ENCODE measurements at places on chromosomes 3 and 15.
A peak's percentile ranks its signal among the peaks of the same experiment; 100 is the strongest.

GRCh38 chr15:58269455-58270414 is 131.6 kb downstream of the AQP9 start:
- peak; percentile 28 for DNase-seq

GRCh38 chr15:74307827-74308811 is 59.3 kb downstream of the CYP11A1 start:
- no peak for DNase-seq

- no peak for DNase-seq
Observed at GRCh38 chr3:79765911-79766310, 1.9 kb downstream of the ROBO1 start.

- no peak for DNase-seq
Observed at GRCh38 chr3:51063053-51063452, 322.0 kb upstream of the MANF start.

DNA sequence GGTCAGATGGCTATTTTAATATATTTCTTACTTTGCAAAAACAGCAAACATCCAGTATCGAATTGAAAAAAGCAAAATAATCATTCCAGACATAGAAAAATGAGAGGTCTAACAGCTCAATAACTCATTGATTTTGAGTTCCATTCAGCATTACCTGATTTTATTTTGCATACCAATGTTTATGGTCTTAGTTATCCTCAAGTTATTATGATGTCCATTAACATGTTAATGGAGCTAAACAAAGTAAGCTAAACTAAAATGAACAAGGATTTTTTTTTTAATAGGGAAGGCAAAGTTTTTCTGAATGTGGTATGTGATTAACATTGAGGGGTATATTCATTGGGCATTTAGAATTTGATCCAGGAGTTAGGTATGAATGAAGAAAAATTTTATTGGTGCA is 13.1 kb downstream of the MYH15 start:
- no peak for DNase-seq

DNA sequence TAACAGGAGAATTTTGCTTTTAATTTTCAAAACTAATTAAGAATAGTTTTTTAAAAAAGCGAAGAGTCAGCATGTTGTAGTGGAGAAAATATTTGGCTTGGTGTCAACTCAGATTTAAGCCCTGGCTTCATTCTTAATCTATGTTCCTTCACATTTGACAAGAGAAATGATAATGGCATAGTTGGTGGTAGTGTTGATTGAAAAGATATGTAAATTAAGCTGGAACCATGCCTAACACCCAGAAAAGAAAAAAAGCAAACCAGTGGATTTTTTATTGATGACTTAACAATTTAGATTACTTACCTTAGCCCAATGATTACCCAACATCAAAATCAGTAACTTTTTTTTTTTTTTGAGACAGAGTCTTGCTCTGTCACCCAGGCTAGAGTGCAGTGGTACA is 27.4 kb downstream of the TCAIM start:
- DNase-seq = no peak

GRCh38 chr3:22951910-22952309 is 251.2 kb upstream of the UBE2E2 start:
- no peak for DNase-seq

- DNase-seq = no peak
Observed at GRCh38 chr3:99842826-99843589, 25.3 kb downstream of the CMSS1 start.

DNA sequence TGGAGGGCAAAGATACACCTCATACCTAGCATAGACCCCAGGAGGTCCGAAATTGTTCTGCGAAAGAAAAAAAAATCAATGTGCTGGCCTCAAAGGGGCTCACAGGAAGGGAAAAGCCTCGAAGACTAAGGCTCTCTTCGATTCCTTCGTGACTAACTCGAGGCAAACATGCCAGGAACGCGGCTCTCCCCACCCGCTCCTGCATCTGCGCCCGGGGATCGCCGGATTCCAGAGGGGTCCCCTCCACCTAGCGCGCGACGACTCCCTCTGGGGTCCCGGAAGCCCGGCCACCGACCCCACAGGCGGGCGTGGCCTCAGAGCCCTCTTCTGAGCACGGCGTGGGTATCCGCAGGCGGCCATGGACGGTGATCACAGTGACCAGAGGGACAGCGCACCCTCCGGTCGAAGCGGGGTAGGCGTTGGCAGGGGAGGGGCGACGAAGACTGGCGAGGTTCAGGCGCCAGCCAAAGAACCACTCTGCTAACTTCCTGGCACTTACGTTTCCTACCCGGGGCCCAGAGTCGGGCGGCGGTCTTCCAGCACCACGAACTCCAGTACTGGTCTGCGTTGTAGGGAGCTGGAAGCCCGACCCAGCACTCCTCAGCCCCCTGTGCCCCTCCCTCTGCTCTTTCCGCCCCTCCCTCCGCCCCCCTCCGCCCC is 515 bp upstream of the EIF3J start:
- DNase-seq = peak; percentile 73

DNA sequence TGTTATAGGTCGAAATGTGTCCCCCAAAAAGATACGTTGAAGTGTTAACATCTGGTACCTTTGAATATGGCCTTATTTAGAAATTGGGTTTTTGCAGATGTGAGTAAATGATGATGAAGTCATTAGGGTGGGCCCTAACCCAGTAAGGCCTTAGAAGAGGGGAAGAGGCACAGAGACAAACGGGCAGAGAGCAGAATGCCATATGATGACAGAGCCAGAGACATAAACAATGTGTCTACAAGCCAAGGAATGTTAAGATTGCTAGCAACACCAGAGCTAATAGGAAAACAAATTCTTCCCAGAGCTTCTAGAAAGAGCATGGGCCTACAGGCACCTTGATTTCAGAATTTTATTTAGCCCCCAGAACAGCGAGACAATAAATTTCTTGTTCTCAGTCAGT is 693.1 kb upstream of the NECTIN3 start:
- no peak for DNase-seq

DNA sequence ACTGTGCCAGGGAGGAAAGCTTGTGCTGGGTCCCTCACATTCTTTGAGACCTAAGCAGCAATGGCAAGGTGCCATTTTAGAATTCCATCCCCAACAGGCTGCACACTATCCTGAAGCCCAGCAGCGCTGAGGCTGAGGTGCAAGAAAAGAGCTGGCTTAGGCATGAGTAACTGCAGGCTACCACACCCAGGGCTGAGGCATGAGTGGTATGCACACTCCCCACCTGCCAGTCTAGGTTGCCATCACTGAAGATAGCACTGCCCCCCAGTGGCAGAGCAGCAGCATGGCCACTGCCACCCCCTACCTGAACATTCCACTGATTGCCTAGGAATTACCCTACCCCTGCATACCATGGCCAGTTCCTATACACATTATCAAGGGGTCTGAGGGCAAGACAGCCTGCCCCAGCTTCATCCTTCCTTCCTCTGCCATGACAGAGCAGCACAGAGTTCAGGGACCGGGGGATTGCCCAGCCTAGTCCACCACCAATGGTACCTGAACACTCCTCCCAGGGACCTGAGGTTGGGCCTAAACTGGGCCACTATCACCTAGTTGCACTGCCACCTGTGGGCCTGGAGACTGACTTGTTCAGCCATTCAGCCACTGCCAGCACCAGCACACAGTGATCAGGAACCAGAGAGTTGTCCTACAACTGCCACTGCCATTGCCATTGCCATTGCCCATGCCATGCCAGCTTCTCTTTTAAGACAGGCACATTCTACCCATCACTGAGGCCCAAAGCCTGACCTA is 129.8 kb downstream of the SATB1 start:
- no peak for DNase-seq

GRCh38 chr3:139933766-139934165 is 1.2 kb upstream of the CLSTN2 start:
- no peak for DNase-seq

GRCh38 chr15:41917767-41918430 is 24.0 kb upstream of the SPTBN5 start:
- no peak for DNase-seq

DNA sequence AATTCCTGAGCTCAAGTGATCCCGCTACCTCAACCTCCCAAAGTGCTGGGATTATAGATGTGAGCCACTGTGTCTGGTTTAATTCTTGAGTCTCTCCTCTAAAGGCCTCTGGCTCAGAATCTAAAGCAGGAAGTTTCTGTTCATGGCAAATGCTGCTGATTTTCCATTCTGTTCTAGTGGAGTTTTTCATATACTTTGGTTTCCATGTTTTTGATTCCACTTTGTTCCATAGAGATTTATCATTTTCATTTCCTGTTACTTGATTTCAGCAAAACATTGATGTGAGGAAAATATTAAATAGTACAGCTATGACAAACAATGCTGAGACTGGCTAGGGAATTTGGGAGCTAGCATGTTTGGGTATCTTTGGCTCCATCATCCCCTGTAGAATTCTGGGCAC is 205.6 kb downstream of the TCF12 start:
- no peak for DNase-seq

- no peak for DNase-seq
Observed at GRCh38 chr3:94961423-94962100, 898.7 kb downstream of the NSUN3 start.

DNA sequence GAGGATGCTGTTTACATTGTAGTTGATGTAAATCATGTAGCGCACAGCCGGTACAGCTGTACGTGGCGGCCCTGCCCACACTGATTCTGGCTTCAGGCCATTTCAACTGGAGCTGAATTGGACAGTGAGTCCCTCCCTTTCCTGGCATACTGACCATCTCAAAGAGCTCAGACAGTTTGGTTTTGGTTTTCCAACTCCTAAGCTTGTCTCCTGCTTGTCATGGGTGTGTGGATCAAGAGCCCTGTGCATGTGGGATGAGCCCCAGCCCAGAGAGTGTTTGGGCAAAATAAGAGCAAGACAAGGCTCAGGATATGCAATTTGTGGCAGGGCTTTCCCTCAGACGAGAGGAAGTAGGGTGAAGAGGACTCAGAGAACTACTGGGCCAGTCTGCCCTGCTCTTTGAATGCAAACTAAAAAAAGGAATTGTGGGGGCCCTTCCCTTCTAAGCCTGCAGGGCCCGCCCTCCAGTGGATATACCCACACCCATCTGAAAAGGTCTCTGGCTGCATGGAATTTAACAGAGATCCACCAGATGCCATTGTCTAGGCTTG is 13.3 kb downstream of the ITGA11 start:
- no peak for DNase-seq

GRCh38 chr3:151894219-151894618 is 20.8 kb downstream of the SUCNR1 start:
- no peak for DNase-seq
